Ammon's horn (tissue), 1 donor: ENCODE measurements at places on chromosomes 2 and 18.
A peak's percentile ranks its signal among the peaks of the same experiment; 100 is the strongest.

DNA sequence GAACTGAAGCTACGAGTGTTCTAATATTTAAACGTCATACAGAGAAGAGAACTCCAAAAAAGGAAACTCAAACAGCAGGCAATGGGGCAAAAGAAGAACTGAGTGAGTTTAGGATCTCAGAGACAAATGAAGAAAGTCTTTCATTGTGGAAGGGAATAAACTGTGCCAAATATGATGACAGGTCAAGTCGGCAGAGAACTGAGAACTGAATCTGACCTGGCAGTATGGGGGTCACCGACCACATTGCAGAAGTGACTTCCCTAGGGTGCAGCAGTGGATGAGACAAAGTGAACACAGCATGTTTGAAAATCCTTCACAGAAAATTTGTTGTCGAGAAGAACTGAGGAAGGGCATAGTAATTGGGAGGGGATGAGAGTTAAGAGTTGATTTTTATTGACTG lies 55.9 kb downstream of the TTC21B start:
- DNase-seq = no peak

- DNase-seq = no peak
Observed at GRCh38 chr18:58862356-58862755, 2.3 kb upstream of the ZNF532 start.

- DNase-seq = peak; percentile 43
Observed at GRCh38 chr2:174634130-174635014, 36.8 kb upstream of the WIPF1 start.

DNA sequence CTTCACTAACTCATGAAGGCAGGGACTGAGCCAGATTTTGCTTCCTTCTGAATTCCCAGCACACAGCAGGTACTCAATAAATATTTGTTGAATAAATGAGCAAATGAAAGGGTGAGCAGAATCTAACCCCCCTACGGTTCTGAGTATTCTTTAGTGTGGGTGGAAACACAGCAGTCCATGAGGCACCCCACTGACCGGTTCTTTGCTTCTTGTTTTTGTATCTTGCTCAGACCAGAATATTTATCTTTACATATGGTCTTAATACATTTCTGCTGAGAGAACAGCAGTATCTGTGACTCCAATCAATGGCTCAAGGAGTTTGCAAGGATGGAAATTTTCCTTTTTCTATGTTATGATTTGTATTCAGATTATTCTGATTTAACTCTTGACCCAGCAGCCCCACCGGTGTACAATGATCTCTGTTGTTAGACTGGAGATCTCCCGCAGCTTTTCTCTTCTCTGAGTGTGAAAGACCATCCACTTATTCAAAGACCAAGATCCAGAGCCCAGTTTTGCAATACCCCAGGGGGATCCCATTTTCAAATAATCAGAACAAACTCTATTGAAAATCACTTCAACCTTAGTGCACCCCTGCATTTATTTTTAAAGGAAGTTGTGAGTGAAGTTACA lies 506.5 kb upstream of the TNP1 start:
- no peak for DNase-seq

GRCh38 chr18:8174771-8175170 lies 434.5 kb upstream of the RAB12 start:
- no peak for DNase-seq

DNA sequence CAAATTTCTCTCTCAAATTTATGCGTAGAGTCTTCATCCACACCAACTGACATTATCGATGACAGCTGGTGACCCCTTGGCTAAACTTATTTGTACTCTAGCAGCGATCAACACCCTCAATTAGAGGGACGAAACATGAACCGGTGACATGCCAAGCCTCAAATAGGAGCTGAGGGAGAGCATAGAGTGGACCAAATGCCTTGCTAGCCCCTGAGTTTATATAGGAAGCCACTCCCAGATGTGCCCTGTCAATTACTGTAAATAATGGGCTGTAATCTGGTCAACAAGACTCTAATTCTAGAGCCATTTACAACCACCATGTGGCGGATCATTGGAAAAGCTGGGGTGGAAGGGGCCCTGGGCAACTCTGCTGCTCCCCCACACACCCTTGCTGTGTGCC lies 47.6 kb upstream of the FHL2 start:
- no peak for DNase-seq
